ENCODE measurements at places on chromosomes 5 and 9.

DNA sequence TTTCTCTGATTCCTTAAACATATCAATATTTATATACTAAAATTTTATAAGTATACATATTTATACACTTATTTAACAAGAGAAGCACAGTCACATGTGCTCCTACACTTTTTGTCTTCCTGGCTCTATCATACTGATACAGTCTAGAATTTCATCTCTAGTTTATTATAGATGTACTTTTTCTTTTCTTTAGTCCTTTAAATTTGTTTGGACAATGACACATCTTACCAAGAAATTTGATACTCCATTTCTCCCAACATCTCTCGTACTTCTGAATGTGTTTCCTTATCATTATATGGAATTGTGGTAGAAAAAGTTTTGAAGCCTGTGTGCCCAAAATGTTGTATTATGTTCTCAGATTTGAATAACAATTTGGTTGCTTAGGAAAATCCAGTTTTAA is 104.6 kb downstream of the DMRT2 start:
- DNase-seq: no peak

GRCh38 chr9:126111556-126111955 is 215.1 kb upstream of the MVB12B start:
- DNase-seq: no peak

DNA sequence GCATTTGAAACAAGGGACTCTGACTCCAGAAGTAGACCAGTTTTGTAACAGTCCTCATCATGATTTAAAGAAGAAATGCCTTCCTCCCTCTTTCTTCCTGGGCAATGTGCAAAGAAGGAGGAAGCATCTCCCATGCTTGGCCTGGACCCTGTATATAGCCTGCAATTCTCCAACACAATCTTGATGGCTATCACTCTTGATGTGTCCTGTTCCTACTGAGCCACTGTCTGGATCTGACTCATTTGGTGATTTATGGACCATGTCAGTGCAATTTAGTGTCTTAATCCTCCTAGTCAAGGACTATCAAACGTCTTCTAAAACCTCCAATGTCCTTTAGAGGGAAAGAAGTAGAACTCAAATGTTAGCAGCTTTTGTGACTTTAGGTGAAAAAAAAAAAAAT is 697.3 kb downstream of the TLR4 start:
- no peak for DNase-seq

GRCh38 chr5:177494346-177495195 is 2.8 kb downstream of the PDLIM7 start:
- DNase-seq: no peak

DNA sequence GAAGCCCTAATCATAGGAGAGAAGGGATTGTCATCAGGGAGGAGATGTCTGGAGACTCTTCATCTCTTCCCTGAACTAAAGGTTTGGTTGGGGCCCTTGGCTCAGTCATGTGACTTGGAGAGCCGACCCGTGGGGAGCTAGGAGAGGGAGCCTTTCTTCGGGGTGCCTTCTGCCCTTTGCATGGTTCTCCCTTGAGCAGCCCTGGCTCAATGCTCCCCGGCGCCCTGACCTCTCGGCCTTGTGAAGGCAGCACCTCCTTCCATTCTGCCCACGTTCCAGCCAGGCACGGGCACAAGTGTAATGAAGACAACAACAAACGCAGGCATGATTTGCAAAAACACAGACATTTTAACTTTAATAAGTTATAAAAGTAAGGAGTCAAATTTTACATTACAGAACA is 50.4 kb downstream of the ZNF354C start:
- no peak for DNase-seq

DNA sequence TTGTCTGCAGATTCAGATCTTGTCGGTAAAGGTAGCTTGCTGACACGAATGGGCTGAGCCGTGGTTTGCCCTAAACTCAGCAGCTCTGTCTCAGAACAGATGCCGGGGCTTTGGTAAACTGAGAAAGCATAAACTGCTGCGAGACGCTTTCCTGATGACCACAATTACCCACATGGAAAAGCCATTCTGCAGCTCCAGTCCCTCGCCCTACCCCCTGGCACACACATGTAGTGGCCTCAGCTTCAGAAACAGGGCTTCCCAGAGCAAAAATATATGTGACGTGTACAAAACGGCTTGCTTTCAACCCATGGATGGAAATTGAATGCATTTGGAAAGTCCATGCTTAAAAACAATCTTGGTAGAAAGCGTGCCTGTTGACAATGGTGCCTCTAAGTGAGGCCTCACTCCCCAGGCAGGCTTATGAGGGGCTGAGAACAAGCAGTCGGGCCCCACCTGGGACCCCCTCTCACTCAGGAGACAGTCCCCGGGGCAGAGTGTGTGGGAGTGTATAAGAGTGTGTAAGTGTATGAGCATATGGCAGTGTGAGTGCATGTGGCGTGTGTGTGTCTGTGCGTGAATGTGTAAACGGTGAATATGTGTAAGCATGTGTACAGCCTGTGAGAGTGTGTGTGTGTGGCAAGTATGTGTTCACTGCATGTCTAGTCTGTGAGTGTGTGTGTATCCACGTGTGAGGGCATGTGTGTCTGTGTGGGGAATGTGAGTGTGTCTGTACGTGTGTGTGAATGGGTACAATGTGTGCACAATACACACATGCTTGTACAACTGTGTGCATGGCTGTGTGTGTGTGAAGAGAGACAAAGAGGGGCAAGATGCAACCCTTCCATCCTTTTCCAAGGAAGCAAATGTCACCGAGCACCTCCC is 88.2 kb upstream of the SMIM23 start:
- DNase-seq: no peak

GRCh38 chr5:64019746-64020145 is 57.5 kb upstream of the HTR1A start:
- no peak for DNase-seq

DNA sequence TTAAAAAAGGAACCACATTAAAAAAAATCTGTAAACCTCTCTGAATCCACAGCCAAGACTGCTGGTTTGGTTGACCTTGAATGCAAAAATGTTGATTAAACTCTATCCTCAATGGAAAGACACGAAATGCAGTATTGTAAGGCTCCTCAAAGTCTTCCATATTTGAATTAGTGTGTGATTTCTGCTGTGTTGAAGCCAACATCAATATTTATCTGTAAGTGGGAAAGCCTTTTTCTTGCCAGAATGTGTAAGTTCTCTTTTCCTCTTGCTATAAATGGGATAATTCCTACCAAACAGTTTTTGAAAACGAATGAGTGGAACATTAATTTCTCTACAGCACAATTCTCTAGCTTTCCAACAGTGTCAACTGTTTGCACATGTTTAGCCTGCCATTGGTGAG is 422.1 kb upstream of the TNC start:
- DNase-seq: no peak

- DNase-seq: no peak
These were observed 8.4 kb downstream of the PSD2 start for GRCh38 chr5:139803978-139804377.

DNA sequence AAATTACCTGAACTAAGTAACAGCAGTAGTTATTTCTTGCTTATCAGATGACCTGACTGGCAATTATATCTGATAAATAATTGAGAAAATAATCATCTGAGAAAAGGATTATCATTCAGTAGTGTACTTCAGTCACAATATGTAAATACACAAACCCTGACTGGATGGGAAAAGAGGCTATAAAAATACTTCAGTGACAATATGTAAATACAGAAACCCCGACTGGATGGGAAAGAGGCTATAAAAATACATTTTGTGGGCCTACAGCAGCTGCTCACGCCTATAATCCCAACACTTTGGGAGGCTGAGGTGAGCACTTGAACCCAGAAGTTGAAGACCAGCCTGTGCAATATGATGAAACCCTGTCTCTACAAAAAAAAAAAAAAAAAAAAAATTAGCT is 11.1 kb downstream of the UBAP2 start:
- no peak for DNase-seq

DNA sequence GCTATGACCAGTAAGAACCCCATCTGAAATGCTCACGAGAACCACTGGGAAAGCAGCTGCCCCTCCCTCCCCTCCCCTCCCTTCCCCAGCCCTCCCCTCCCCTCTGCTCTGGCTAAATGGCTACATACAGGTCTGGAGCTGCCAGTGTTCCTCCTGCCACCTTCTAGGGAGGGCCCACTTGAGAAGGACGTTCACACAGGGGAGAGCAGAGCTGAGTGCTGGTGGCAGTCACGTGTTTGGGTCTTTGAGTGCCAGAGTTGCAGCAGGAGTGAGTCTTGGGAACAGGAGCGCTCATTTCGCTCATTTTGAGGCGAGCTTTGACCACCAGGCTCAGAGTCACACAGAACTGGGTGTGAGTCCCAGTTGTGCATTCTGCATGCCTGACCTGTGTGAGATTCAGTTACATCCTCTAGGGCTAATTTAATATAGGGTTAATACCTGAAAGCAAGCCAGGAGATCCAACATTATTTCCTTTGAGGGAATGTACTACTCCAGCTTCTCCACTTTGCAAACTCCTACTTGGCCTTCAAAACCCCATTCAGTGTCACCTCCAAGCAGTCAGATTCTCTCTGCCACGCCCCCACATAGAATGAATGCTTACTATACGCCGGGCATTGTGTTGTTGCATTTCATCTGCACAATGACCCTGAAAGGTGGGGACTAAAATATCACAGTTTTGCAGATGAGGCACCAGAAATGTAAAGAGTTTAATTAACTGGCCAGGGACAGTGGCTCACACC is 25.1 kb downstream of the CPLX2 start:
- no peak for DNase-seq

GRCh38 chr5:37557734-37558293 is 178.7 kb downstream of the WDR70 start:
- DNase-seq: no peak

DNA sequence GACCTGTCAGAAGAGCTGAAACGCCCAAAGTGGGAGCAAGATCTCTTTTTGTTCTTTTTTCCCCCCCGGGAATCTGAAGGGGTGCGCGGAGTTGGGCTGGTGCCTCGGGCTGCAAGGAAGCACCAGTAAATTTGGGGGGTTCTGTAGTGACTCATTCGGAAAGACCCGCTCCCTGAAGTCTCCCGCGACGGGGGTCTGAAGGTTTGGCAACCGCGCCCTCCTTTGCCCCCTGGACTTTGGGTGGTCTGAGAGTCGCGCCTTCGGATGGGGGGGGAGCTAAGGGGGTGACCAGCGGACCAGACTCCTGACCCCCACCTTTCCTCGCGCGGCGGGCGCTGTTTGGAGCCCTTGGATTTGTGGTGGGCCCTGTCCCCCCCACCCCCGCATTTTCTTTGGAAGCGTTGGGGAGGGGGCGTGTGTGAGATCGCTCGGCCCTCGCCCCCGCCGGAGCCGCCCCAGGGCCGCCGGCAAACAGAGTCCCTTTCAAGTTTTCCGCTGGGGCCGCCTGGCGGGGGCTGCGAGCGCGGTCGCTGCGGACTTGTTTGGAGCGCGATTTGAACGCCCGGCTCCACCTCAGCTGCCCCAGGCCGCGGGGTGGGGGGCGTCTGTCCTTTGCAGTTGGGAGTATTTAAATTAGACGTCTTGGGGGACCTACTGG is 2.0 kb downstream of the CXXC5 start:
- no peak for DNase-seq

- DNase-seq: no peak
These were observed 458.1 kb upstream of the CDH18 start for GRCh38 chr5:20446121-20446520.

DNA sequence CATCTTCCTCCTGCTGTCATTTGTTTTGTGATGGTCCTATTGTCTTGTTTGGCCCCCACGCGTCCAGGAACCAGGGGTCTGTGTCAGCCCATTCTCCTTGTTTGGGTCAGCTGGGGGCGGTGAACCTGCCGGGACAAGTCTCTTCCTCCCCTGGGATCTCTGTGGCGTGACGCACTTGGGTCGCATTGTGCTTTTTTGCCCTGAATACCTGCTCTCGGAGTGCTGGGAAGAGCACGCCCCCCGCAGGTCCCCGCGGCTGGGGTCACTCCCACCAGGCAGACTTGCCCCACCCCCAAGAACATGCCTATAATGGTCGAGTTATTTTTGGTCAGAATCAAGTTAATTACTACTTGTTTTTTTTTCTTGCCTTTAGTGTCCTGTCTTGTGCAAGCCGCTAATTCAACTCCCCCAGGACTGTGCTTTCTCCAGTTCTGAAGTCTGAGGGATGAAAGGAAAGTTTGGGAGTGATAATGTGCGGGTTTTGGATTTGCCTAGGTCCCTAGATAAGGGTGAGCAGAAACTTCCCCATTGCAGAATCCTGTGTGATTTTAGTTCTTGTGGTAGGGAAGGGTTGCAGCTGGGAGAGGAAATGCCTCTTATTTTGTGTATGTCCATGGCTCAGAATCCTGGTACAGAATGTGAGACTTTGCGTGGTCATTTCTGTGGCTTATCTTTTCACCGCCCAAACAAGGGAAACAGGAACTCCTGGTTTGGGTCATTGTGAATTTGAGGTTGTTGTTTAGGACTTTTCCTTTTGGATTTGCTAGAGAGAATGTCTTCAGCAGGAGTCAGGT is 789 bp downstream of the ACER2 start:
- DNase-seq: peak; percentile 20

DNA sequence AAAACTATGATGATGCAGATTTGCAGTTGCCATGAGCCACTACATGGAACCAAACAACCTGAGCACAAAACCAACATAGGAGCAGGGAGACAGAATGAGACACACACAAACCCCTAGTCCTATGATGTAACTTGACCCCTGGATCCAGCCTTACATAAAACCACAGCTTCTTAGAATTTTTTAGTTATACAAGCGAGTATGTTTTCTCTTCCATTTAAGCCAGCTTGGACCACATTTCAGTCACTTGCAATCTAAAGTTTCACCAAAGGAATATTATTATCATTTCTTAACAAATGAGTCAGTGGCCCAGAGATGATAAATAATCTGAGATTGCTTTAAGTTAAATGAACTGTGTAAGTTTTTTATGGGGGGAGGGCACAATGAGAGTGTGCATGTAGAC is 6.8 kb downstream of the SPOCK1 start:
- DNase-seq: no peak

- no peak for DNase-seq
These were observed 58.0 kb downstream of the GOLM1 start for GRCh38 chr9:86041311-86041741.

DNA sequence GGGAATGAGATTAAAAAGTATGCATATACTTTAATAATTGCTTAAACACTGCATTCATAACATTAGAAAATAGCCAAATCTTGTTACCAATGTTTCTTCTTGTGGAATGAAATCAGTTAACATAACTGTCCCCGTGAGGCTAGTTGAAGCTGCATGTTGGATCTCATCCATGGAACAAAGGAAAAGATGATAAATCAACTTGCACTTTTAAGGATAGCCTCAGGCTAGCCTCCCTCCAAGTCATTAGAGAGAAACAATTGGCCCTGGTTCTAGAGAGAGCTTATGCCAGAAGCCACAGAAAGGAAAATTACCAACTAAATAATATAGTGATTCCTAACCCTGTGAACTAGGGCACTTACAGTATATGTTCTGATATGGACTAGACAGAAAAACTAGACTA is 66.9 kb downstream of the GRIN3A start:
- no peak for DNase-seq

DNA sequence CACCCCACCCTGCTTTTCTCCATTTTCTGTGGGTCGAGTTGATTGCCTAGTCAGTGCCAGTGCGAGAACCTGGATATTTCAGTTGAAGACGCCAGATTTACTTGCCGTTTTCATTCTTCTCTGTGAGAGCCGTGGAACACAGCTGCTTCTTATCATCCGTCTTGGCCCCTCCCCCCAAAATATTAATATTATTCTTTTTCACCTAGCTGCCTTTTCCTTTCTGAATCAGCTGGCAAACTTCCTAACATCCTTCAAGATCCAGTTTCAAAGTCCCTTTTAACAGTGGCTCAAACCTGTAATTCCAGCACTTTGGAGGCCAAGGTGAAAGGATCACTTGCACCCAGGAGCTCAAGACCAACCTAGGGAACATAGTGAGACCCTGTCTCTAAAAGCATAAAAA is 117.1 kb upstream of the RASA1 start:
- no peak for DNase-seq

GRCh38 chr5:165370233-165370632 is 1864.8 kb downstream of the MAT2B start:
- DNase-seq: no peak

Data from thymus (tissue), 14 donors.